Mononuclear cell (primary cell): ENCODE measurements at places on chromosomes 7 and 10. TPM values are rescaled to one million over a fixed set of nuclear protein-coding genes. Genes with fewer than 3 reads are reported as not detected.

Gene TWNK
- 2.0 TPM for total RNA-seq

Gene PTN
- not detected for total RNA-seq

Gene PIP
- total RNA-seq, result not detected

Gene PRR15
- not detected for total RNA-seq

Gene OR2A12
- total RNA-seq, result not detected

Gene HECW1
- total RNA-seq, result under 0.01 TPM

Gene DPCD
- total RNA-seq, result 3.8 TPM

Gene H2AZ2
- 121 TPM for total RNA-seq

Gene PTF1A
- total RNA-seq, result not detected

Gene TAS2R41
- total RNA-seq, result 2.0 TPM

Gene IRF5
- total RNA-seq, result 26.7 TPM

Gene ITGA8
- total RNA-seq, result not detected

Gene MYH16
- not detected for total RNA-seq

Gene PON1
- total RNA-seq, result not detected

Gene AGAP6
- 4.4 TPM for total RNA-seq

Gene CDC123
- 91.0 TPM for total RNA-seq

Gene FGFR2
- total RNA-seq, result not detected

Gene PGAM2
- 0.63 TPM for total RNA-seq

Gene C7orf33
- not detected for total RNA-seq

Gene EPHA1
- 2.3 TPM for total RNA-seq

Gene TNRC18
- 42.4 TPM for total RNA-seq

Gene PLXNA4
- 2.6 TPM for total RNA-seq

Gene GIMAP6
- 26.2 TPM for total RNA-seq
